NCI-H510A treated with DMSO at 0.1 percent for 48 hours (cell line): ENCODE measurements at places on chromosomes 2 and 18.

DNA sequence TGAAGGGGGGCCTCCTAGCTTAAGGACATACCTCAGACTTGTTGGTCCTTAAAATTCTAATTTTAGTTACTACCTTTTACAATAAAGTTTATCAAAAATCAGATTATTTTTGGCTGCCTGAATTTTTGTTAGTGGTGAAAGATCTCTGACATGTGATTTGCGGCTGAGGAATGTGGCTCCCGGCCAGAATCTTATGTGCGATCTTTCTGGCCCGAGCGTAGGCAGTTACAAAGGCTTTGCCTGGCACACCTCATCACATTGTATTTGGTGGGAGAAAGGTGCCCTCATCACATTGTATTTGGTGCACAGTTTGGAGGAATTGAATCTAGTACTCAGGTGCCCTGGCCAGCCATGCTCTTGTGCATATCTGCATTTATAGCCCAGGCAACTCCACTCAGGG, 289.1 kb downstream of the GULP1 start:
- DNase-seq = no peak

- no peak for DNase-seq
Measured at GRCh38 chr2:115649731-115650130, 1207.3 kb downstream of the DPP10 start.

DNA sequence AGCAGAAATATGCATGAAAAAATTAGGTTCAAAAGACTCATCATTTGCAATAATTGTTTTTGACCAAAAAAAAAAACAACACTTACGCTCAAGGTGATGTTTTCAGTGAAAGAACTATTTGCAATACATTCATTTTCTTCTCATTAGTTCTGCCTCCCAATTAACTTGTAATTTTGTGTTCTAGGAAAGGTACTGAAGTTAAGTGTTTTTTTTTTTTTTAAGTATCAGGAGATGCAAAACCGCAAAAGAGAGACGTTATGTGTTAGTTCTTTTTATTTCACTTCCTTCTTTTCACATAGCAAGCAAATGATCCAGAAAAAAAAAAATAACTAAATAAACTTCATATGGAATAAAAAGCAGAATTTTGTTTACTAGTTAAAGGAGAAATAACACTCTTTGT, 735.2 kb upstream of the GCFC2 start:
- DNase-seq = no peak

DNA sequence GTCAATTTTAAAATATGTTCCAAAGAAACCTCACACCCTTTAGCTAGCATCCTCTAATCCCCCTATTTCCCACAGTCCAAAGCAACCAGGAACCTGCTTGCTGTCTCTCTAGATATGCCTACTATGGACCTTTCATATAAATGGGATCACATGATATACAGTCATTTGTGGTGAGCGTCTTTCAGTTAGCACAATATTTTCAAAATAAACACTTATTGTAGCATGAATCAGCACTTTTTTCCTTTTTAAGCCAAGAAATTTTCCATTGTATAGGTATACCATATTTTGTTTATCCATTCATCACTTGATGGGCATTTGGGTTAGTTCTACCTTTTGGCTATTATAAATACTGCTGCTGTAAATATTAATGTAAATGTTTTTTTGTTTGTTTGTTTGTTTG, 223.0 kb upstream of the DOK6 start:
- no peak for DNase-seq

DNA sequence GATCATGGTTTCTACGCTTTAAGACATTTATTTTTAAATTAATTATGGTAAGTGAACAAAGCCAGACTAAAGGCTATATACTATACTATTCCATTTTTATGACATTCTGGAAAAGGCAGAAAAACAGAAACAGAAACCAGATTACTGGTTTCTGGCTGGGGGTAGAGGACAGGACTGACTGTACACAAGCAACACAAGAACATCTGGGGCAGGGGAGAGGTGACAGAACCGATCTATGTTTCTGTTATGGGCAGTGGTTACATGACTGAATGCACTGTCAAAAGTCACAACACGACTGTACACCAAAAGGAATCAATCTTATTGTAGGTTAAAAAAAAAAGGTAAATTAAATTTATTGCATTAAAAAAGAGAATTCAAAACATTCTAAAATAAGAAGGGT, 64.7 kb downstream of the PTPN2 start:
- no peak for DNase-seq

DNA sequence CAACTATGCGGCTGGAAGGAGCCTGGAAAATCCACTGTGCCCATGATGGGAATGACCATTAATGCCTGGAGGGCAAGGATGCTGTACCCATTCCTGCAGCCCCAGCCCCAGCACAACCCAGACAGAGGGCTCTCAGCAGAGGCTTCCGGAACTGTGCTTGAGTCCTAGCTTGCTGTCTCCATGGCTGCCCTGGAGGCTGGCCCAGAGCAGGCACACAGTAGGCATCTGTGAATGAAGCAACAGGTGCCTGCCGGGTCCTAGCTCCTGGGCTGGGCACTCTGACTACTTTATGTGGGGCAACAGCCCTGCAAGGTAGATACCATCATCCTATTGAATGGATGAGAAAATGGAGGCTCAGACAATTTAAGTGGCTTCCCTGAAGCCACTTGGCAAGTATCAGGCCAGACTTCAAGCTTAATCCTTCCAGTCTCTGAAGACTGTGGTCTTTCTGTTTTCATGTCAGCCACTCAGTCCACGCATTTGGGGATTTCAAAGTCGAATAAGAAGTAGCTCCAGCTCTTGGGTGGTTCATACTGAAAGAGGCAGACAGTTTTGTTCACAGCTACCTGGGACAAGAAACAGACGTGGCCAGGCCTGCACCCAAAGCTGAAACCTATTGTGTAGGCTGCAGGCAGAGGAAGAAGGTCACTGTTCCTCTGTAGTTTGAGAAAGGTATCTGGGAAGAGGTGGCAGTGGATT, 237.5 kb downstream of the ZBTB7C start:
- no peak for DNase-seq

GRCh38 chr2:198127627-198128026, 323.2 kb downstream of the PLCL1 start:
- DNase-seq = peak; percentile 50

DNA sequence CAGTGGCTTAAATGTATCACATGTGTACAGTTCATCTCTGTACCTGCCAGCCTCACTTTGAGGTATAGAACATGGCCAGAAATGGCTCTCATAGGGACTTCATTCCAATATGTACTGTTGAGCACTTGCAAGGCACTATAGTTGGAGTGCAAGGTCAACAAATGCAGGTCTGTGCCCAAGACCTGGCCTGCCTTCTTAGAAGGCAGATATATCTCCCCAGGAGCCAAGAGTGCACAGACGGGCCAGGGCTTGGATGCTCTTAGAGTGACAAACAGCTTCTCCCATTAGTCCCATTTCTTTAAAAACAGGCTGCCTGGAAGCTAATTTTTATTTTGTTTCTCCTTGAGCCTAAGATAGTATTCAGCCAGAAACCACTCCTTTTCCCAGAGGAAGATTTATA, 7.3 kb downstream of the TEX261 start:
- DNase-seq = no peak

DNA sequence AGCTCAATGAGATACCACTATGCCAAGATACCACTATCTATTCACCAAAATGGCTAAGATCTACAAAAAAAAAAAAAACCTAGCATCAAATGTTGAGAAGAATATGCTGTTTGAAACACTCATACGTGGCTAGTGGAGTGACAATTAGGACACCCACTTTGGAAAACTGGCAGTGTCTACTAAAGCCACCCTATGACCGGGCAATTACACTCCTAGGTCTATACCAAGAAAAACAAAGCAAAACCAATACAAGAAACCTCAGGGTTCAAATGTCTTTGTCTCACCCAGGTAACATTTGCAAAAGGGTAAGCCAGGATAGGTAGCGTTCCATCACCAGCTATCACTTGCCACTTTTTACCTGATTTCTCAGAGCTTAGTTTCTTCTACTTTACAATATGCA, 123.6 kb upstream of the CAB39 start:
- no peak for DNase-seq

DNA sequence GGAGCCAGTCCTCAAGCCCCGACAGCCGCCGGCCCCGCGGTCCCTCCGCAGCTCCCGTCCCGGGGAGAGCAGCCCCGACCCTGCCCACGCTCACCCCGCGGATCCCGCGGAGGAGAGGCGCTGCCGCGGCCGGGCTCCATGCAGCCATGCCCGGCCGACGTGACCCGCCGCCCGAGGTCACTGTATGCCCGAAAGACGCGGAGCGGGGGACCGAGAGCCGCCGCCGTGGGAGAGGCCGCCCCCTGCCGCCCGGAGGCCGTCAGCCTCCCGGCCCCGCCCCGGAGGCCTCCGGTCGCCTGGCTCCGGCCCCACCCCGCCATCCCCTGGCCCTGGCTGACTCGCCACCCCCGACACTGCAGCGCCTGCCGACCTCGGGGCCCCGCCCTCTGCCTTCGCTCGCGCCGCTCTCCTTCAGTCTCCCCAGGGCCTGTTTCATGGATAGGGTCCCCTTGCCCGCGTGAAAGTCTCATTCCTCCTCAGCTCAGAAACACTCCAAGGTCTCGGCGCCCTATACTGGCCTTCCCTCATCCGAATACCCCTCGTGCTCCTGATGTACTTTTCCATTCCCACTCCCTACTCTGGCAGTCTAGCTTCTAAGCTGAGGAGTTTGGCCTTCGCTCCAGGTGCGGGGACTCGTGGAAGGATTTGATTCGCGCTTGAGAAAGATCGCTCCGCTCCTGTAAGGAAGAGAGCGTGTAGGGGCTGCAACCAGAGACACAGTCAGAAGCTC, at the start of gene BOLA3:
Gene BOLA3, minus strand, starts transcription at position 186 of the 730 bp plus-strand sequence. Its CDS starts 38 bp downstream, at position 148.
- DNase-seq = peak; percentile 86

DNA sequence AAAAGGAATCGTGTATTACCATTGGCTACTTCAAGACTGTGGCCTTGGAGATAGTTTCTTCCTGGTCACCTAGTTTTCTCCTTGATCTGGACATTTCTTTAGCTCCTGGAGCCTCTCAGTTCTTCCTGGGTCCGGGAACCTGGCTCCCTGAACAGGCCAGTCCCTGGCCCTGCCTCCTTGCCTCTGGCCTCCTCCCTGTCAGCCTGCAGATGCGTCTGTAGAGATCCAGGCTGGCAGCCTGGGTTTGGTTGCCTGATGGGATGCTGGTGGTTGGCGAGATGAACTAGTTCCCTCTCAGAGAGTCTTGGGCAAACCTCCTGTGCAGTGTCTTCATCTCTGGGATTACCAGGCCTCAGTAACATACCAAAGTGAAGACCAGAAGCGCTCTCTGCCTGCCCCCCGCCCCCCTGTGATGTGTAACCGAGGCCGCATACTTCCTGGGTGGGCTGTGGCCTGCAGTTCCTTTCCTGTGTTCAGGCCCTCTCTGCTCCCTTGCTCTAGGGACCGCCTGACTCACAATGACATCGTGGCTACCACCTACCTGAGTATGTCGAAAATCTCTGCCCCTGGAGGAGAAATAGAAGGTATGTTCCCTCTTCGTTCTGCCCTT, 85.4 kb downstream of the DYSF start:
- DNase-seq = no peak

GRCh38 chr2:174888146-174888545, 117.0 kb downstream of the CHN1 start:
- no peak for DNase-seq

- DNase-seq = no peak
Measured at GRCh38 chr18:7165846-7166393, 48.3 kb upstream of the LAMA1 start.

DNA sequence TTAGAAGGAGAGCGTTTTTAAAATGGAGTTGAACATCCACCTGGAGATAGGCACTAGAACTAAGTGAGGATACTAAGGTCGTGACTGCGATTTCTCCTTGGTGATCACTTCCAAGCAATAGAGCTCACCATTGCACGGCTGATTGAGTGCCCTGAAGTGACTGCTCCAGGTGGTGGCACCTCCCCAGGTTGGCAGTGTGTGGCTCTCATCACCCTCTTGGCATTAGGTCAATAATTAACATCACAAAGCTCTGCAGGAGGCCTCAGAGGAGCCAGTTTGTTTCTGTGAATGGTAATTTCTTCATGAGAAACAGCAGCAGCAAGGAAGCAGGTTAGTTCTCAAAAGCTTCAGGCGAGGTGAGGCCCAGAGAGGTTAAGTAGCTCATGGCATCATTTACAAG, 259.6 kb downstream of the CLIP4 start:
- peak; percentile 61 for DNase-seq

GRCh38 chr2:7132753-7133152, 215.5 kb downstream of the RNF144A start:
- DNase-seq = no peak

DNA sequence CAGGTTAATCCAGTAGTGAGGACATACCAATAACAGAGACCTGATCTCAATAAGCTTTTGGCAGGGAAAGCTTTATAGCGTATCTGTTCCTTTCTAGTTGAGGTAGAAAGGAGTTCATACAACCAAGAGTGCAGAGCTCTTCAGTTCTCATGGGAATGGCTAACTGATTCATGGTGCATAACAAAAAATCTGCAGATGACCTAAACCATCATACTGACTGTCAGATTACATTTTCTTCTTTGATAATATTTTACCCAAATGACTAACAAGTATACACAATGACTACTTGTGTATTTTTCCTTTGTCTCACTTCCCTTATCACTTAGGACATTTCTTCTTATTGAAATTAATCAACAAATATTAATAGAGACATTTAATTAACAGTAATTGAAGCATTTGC, 140.0 kb upstream of the SERTAD2 start:
- DNase-seq = no peak

GRCh38 chr2:98761267-98761781, 30.4 kb upstream of the MGAT4A start:
- DNase-seq = no peak

GRCh38 chr2:134292514-134292913, 38.6 kb downstream of the MGAT5 start:
- DNase-seq = no peak

DNA sequence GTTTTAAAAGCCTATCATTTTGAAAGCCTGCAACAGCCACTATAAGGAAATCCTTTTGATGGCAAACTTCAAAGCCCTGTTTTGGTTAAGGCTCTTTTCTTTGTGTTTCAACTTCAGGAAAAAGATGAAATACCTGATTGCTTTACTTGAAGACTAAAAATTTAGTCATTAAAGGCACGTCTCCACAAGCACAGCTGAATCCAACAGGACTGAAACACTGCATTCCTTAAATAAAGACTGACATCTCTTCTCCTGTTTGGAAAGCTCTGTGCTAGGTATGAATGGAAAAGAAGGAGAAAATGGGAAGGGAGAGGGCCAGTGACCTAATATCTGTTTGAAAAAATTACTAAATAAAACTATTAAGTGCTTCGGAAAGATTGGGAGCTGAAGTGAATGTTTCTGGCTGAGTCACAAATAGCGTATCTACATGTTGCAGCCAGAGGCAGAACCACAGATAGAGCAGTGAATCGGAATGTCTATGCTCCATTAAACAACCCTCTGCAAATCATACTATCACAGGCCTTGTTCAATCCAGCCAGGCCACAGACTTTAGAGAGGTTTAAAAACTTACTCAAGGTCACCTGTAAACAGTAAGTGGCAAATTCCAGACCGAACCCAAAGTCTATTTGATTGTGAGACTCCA, 21.1 kb upstream of the RALBP1 start:
- no peak for DNase-seq

- no peak for DNase-seq
Measured at GRCh38 chr2:168025487-168026202, 221.8 kb downstream of the STK39 start.
